ENCODE measurements at places on chromosomes 6 and 20.

DNA sequence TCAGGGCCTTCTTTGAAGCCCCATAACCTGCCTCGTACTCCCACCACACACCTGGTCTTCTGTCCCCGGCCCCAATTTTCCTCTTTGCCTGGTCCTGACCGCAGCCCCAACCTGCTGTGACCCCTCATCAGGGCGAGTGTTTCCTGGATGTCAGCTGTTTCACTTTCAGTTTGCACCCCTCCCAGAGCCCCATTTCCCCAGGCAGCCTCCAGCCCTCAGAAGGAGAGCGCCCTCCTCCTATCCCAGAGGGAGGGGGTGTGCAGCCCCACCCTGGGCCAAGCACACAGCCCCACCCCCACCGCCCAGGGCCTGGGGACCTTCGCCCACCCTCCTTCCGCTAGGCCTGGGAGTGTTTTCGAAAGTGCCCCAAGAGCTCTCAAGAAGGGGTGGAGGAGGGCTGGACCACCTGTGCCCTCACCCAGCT lies 1.5 kb downstream of the BAK1 start:
- no peak for DNase-seq

- DNase-seq: peak; percentile 10
Measured at GRCh38 chr20:4956200-4956810, 45.0 kb downstream of the SLC23A2 start.

GRCh38 chr6:56757588-56757984 lies 114.9 kb upstream of the DST start:
- DNase-seq: no peak

DNA sequence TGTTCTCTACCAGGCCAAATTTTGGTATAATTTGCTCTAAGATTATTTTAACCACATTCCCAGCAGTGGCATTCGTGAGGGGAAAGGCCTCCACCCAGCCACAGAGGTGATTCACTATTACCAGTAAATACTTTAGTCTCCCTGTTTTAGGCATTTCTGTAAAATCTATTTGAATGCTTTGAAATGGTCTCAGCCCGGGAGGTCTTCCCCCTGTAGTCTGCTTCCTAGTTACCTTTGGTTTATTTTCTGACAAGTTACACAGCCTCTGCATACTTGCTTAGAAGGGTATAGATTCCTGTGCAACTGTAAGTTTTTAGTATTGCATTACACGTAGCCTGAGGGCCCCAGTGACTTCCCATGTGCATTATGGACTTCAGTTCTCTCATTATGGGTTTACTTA lies 248.7 kb downstream of the C6orf118 start:
- DNase-seq: no peak

GRCh38 chr20:24341781-24342180 lies 127.6 kb upstream of the SYNDIG1 start:
- DNase-seq: no peak

DNA sequence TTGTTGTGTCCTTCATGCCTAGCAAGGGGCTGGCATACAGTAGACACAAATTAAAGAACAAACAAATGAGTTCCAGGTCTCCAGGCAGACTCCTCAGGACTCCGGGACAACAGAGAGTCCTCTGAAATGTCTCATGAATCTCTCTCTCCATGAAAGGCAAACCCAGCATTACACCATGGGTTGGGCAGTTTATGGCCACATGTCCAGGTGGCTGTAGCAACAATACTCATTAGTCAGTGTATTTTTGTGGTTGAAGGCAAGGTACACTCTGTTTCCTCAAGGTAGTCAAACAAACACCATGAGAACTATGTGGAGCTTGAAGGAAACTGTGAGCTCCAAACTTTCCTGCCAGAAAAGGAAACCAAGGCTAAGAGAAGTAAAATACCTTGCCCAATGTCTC lies 62.2 kb downstream of the KCNB1 start:
- DNase-seq: no peak

DNA sequence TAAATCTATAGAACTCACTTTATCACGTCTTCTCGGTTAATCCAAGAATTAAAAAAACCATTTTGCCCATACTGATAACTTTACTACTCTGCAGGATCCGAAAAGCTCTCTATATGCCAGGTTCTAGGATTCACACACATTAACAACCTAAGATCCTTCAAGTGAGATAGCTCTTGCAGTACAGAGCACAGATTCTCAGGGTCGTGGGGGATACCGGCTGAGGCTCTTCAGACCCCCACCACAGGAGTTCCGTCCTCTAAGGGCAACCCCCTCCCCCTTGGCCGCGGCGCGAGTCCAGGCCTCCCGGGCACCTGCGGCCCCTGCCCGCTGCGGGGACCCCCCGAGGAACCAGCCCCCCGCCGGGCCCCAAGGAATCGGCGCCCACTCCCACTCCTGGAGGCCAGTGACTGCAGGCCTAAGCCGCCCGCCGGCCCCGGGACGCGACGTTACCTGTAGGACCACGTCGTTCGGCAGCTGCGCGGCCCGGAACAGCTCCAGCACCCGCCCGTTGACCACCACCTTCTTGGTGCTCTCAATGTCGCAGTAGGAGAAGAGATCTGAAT lies 892 bp downstream of the REPS1 start:
- no peak for DNase-seq

GRCh38 chr20:47878601-47879027 lies 93.3 kb upstream of the SULF2 start:
- no peak for DNase-seq

DNA sequence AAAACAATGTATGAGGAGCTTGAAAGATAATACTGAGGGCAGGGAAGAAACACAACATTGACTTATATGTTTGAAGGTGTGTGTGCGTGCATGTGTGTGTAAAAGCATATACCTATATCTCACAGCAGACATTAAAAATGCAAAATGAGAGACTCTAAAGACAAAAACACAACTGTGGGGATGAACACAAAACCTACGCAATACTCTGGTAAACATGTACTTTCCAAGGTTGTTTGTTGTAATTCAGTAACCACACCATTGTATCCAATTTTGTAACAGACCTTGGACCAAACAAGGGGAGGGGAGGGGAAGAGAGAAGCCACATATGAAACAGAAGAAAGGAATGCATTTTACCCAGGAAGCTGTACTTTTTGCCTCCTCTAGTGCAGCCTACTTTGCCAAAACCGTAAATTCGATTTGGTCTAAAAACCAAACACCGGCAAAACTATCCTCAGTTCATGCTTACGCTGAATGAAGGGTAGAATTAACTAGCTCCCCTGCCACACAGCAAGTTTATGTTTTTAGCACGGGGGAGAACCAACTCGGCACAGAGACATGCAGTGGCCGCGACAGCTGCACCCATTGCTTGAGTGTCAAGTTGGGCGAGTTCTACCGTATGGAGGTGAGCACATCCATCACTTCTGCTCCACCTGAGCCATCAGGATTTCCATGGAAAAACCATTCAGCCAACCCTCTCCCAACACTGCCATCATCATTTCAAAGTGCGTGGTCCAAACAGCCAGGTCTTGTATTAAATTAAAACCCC lies 50.0 kb downstream of the CNKSR3 start:
- no peak for DNase-seq

Data from NCI-H187 (cell line).